ENCODE measurements at places on chromosomes 6 and 20.

DNA sequence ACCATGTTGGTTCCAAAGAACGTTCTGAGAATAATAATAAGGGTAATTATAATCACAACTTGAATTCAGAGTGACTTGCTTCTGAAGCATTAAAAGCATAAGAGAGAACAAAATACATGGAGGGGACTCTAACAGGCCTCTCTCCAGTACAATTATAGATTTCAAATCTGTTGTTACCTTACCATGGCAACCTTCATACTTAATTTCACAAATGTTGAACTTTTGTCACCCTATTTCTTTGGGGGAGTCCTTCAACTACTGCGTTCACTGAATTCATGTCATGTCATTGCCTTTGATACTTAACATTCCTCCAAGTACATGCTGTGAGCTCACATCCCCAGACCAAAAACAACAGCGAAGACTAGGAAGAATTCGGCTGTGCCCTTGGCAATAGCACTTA is 104.0 kb downstream of the MKKS start:
- no peak for DNase-seq

DNA sequence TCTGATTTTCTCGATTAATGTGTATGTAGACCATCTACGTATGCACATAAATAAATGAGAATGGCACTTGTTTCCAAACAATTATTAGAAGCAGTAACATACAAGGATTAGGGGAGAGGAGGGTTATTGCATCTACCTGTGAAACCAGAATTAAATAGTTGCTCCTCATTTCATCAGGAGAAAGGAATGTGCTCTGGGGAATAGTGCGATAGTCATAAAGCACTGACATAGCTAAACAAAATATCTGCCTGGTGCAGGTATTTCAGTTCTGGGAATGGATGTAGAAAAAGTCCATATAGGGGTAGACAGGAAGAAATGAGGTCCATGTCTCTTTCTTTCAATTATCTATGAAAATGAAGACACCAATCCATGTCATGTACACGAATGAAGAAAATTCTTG is 1.6 kb upstream of the ID4 start:
- no peak for DNase-seq

DNA sequence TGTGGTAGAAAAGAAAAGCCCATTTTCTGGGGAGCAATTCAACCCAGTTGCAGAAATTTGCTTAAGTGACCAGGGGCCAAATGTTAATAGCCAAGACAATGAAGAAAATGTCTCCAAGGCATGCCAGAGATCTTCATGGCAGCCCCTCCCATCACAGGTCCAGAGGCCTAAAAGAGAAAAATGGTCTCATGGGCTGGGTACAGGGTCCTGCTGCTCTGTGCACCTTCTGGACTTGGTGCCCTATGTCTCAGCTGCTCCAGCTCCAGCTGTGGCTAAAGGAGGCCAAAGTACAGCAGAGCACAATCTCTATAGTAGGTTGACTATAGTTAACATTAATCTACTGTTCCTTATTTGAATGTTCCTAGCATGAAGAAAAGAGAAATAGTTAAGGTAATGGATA is 44.7 kb downstream of the FRK start:
- no peak for DNase-seq

GRCh38 chr6:151390851-151391470 is 398 bp downstream of the ZBTB2 start:
- DNase-seq, result peak; percentile 39

DNA sequence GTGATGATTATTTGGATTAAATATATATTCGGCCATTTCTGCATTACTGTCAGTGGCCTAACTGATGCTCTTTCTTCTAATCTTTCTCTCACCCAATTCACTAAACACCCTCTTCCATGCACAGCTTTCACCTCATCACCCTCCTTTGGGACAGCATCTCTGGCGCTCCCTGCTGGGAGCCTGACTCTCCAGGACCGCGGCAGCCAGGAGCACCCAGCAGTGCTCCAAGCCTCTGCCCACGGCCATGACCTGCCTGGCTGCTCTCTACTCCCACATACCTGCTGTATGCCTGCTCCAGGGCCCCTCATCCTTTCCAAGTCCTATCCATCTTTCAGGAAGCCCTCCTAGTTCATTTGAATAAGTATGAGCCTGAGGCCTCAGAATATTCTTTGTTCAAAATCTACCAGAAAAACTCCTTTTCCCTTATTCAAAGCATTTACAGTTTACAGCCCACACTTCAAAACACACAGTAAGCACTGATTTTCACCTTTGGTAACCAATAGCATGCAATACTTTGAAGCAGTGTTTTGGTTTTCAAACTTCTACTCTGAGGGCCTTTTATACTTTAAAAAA is 15.2 kb downstream of the CTCFL start:
- no peak for DNase-seq

GRCh38 chr6:150719831-150720230 is 120.1 kb downstream of the PLEKHG1 start:
- no peak for DNase-seq

GRCh38 chr20:4413314-4414049 is 308.2 kb upstream of the PRND start:
- no peak for DNase-seq

- DNase-seq, result no peak
These were observed 75.7 kb upstream of the RALY start for GRCh38 chr20:33917831-33918525.

GRCh38 chr20:24960861-24961260 is 11.8 kb downstream of the CST7 start:
- no peak for DNase-seq

GRCh38 chr6:37620519-37620918 is 77.2 kb downstream of the MDGA1 start:
- no peak for DNase-seq

DNA sequence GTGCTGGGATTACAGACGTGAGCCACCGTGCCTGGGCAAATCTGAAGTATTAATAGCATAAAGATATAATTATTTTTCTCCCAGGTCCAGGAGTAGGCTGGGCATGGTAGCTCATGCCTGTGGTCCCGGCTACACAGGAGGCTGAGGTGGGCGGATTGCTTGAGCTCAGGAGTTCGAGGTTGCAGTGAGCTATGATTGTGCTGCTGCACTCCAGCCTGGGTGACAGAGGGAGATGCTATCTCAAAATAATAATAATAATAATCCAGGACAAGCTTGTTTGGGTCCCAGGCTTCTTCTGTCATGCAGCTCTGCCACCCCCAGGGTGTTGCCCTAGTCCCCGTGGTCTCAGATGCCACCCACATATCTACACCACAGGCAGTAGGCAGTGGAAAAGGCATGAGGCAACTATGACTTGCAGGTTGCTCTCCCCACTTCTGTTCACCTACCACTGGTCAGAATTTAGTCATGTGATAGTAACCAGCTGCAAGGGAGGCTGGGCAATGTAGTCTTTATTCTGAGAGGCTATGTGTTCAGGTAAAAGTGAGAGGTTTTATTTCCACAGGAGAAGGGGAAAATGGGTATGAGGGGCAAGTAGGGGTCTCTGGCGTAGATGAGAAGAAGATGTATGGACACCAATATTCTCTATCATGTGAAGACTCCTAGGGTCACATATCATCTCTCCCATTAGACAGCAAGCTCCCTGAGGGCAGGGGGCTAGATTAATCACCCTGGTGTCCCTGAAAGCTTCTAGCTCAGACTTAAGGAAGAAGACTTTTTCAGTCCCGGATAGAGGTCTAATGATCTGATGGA is 25.7 kb downstream of the TCF15 start:
- no peak for DNase-seq

DNA sequence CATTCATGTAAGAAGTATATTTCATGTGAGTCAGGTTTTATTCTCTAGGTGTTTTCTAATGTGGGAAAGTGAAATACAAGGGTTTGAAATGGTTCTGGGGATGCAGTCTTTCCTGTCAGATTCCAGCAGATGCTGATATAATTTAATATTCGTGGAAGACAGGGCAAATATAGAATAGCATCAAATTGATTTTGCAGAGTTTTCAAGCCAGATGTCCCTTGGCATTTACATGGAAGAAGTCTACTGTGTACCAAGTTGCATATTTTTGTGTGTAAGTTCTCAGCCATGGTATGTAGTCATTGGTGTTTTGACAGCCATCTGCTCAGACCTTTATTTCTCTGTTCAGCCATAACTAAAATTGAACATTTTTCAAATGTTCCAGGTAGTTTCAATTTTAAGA is 143.7 kb downstream of the LAMA2 start:
- DNase-seq, result no peak

DNA sequence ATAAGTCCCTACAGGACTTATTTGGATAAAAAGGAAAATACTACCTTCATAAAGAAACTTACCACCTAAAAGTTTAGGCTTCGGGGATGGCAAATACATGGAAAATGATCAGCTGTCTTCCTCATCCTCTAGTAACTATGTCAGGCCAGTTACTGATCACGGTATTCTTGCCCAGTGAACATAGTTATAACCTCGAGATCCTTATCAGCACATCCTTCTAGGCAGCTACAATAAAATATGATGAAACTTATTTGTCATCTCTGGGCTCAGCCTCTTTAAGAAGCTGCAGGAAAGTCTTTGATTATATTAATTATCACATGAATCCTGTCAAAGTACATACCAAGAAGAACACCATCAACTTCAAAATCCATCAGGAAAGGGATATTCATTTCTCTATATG is 41.8 kb downstream of the SF3B5 start:
- DNase-seq, result no peak

DNA sequence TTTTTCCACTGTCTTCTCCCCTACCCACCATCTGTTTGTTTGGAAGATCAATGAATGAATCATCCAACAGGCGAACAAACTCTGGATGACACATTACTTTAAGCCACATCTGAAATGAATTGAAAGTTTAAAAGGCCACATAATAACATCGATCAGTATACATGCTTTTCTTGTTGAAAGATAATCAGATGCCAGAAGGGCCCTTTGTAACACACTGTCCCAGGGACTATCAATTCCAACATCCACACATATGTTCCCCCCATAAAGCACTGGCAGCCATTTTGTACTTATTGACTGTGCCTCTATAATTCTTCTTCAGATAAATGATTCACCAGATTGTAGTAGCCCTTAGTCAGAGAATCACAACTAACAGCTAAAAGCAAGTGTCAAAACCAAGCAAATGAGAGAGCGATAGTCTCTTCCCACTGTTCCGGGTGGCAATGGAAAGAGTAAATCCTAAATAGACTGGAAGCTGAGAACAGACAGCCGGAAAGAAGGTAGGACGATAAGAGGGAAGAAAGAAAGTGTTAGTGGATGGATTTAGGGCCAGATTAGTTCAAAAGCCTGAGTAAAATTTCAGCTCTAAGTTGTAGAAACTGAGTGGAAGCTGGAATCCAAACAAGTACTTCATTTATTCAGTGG is 184.9 kb upstream of the TENT5A start:
- no peak for DNase-seq

DNA sequence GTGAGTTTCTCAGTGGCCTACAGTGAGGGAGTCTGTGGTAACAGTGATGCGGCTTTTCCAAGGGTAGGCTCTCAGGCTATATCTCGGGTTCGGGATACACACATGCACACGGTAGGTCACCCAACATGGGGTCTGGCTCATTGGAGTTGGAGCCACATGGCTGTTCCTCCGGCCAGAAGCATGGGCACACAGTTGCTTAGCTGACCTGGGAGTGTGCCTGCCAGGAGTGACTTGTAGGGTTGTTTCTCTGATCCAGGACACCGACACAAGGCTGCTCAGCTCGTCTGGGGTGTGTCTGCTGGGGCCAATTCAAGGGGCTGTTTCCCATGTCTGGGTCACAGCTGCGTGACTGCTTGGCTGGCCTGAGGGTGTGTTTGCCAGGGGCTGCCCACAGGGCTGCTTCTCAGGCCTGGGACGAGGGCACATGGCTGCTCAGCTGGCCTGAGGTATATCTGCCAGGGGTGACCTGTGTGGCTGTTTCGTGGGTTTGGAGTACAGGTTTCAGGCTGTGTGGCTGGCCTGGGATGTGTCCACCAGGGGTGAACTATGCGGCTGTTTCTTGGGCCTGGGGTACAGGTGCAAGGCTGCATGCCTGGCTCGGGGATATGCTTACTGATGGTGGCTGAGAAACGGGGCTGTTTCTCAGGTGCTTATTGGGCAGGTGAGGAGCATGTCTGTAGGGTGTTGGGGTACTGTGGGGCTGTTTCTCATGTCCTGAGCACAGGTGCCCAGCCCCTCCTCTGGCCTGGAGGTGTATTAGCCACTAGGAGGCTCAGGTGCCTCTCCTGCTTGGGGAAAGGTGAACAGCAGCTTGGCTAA is 15.2 kb downstream of the KIF25 start:
- DNase-seq, result no peak

GRCh38 chr20:56945057-56945456 is 316.0 kb downstream of the TFAP2C start:
- DNase-seq, result no peak

DNA sequence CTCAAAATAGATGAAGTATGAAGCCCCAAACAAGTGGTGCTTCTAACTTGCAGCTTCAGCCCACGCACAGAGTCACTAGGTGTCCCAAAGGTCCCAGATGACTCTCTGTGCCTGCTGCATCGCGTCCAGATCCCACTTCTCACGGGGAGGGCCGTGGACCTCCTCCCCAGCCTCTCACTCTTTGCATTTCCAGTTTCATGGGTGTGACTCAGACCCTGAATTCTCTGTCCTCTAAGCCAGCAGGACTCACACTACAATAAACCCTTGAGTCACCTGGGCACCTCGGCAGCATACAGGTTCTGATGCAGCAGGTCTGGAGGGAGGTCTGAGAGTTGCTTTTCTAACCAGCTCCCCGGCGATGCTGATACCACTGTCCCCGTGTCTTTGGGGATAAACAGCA is 114.0 kb upstream of the RIN2 start:
- no peak for DNase-seq

DNA sequence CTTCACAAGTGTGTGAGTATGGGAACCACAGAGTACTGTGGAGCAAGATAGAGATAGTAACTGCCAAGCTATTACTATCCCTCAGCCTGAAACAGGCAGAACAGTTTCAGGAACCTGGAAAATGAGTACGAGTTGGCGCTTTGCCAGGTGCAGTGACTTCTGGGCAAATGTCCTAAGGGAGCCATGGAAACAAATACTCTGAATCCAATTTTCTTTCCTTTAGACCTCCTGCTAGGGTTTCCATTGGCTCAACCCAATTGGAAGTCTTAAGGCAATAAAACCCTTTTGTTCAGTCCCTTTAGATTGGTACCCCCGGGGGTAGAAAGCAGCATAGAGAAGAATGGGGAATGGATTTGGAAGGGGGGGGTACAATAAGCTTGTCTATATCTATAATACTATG is 205.0 kb upstream of the EPHA7 start:
- no peak for DNase-seq

DNA sequence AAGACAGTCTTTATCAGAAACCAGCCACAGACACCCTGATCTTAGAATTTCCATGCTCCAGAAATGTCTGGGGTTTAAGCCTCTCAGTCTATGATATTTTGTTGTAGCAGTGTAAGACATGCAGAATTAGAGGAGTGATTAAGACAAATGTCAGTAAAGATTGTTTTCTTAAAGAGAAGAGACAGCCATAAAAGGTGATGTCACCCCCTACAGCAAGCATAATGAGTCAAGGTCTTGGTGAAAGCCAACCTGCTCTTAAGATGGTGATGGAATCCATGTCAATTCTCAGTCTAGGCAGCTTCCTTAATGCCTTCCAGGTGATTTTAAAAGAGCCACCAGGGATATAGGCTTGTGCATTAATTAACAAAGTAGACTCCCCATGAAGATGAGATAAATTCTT is 849.9 kb upstream of the EPHA7 start:
- DNase-seq, result no peak

GRCh38 chr6:48881551-48881950 is 581.5 kb downstream of the MMUT start:
- DNase-seq, result no peak

All from DMS79 treated with DMSO at 0.1 percent for 48 hours (cell line).